Activated naive CD4-positive, alpha-beta T cell treated with anti-CD3 and anti-CD28 coated beads for 36 hours (primary cell): ENCODE measurements at places on chromosomes 7 and 10.
A peak's percentile ranks its signal among the peaks of the same experiment; 100 is the strongest.

DNA sequence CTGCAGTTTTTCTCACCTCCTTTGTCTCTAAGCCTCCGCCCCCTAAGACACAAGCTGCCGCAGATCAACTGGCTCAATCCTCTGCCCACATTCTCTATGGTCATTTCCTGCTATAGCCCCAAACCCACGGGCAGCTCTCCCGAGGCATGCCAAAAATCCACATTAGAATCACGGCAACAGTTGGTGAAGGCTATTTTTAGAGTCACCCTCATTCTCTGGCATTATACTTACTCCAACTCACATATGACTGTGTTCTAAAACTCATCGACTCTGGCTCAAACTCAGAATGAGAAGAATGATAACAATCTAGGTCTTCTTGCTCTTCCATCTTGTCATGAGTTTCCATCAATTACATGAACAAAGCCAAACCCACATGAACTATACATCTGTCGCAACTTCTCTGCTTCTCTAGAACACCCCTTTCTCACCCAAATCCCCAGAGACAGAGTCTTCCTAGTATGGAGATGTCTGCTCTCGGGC lies 10.9 kb upstream of the KIAA1549 start:
- no peak for DNase-seq

- no peak for DNase-seq
Measured at GRCh38 chr10:16586358-16587138, 64.9 kb upstream of the C1QL3 start.

- DNase-seq: no peak
Measured at GRCh38 chr10:80589726-80590373, 52.1 kb downstream of the SH2D4B start.

GRCh38 chr10:97117372-97117771 lies 68.4 kb downstream of the SLIT1 start:
- no peak for DNase-seq

GRCh38 chr7:156533964-156534363 lies 106.6 kb upstream of the RNF32 start:
- DNase-seq: no peak

DNA sequence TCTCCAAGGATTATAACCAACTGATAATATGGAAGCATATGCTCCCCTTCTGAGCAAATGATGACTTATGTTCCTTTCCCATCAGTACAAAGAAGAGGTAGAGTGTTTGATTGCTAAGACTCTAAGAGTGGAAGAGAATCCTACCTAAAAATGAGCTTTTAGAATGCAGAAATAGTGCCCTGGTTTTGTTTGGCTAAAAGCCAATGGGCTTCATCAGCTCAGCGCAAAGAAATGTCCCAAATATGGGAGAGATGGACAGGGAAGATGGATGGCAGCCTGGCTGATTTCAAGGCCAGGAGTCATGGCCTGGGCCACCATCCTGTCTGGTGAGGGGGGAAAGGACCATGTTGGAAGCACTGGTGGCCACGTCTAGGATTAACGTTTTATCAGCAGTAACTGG lies 60.2 kb downstream of the GPR26 start:
- DNase-seq: no peak

GRCh38 chr7:13724977-13725566 lies 264.4 kb downstream of the ETV1 start:
- no peak for DNase-seq

GRCh38 chr7:98354511-98355249 lies 46.2 kb downstream of the BAIAP2L1 start:
- DNase-seq: no peak

DNA sequence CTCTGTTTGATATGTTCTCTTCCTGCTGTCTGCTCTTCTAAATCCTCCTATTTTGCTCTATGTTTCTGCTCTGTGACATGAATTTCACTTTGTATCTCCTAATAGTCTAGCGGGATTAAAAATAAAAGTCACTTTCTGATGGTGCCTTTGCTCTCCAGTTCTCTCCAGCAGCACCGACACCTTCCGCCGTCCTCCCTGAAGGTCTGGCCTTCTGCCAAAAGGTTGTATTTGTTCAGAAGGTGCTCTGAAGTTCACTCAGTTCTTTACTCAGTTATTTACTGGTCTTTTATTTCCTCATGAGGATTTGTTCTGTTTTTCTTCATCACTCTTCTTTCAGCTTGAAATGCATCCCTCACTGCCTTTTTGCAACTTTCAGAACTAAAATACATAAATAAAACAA lies 11.2 kb upstream of the EPHA1 start:
- no peak for DNase-seq

GRCh38 chr7:44994877-44995554 lies 5.0 kb upstream of the CCM2 start:
- DNase-seq: no peak

DNA sequence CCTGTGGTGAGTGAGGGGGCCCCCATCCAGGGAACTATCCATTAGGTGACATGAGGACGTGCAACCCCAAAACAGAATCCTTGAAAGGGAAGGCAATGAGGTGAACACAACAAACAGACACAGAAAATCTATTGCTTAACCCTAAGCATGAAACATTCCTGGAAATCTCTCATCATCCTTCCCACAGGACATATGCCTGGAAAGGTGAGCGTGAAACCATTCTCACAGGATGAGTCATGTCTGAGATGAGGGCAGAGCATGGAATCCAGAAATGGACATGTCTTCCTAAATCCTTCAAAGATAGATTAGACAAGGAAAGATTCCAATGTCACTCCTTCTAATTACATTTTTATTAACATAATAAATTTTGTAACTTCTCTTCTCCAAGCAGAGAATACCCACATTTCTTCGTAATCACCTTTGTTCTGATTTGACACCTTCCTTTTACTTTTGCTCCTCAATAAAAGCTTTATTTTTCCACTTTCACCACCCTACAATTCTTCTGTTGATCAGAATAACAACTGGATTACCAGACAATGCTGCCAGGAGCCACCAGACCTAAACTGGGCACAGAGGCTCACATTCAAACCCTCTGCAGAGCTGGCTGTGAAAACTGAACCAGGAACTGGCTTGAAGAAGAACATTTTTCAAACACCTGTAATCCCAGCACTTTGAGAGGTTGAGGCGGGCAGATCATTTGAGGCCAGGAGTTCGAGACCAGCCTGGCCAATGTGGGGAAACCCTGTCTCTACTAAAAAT lies 67.2 kb downstream of the COBL start:
- no peak for DNase-seq

DNA sequence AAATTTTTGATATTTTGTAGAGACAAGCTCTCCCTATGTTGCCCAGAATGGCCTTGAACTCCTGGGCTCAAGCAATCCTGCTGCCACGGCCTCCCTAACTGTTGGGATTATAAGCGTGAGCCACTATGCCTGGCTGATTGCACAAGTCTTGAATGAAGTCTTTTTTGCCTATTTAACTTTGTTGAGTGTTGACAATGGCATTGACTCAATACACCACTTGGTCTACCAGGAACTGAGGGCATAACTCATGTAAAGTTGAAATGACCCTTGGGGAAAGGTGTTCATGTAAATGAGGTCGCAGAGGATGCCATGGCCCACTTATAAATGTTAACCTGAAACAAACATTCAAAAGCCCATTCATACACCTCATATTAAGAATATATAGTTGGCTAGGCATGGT lies 7.4 kb upstream of the UCMA start:
- DNase-seq: no peak

DNA sequence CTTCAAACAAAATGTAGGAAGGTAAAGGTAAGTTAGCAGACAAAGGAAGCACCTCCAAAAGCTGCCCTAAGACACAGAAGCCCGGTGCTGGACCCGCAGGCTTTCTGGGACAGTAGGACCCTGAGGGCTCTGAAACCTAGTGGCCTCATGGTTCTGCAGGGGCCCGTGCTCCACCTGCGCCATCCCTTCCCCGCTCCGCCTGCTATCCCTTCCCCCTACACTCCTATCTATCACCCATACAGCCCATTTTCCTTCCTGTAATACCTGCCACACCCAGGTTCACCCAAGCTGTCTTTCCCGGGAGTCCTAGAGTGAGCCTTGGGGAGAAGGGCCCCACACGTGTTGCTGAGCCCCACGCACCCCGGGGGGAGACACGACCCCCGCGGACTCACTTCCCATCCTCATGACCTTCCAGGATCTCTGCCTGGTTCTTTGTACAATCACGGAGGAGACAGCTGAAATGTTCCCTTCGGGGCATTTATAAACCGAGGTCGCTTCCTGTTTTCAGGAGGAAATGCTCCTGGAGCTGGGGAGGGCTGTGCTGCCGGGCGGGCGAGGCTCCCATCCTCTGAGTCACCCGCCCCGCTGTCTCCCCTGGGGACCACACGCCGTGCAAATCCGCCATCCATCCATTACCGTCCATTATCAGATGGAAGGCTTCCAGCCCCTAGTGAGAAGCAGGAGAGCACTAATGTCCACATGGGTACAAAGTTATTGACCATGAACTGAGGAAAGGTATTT lies 251.7 kb upstream of the PITRM1 start:
- no peak for DNase-seq

DNA sequence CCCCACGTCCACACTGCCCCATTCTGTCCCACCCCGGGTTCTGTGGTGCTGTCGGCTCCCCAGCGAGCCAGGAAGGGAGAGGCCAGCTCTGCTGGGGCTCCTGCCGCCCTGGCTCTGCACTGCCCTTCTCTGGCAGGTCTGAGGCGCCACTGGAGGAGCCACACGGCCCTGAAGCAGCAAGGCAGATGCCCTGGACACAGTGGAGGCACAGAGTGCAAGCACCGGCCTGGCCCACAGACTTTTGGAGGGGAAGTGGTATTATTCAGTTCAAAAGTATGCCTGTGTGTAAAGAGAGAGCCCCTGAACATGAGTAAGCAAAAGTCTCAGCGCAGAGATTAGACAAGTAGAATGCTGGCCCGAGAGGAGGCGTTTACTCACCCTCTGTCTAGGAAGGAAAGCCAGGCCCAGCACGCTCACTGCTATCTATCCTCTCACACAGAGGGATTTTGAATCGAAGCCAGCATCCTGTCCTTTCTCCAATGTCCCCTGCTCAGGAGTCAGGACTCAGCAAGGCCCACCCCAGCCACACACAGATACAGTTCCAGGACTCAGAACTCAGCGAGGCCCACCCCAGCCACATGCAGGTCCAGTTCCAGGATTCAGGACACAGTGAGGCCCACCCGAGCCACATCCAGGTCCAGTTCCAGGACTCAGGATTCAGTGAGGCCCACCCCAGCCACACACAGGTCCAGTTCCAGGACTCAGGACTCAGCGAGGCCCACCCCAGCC lies 115.0 kb downstream of the EGFR start:
- no peak for DNase-seq

DNA sequence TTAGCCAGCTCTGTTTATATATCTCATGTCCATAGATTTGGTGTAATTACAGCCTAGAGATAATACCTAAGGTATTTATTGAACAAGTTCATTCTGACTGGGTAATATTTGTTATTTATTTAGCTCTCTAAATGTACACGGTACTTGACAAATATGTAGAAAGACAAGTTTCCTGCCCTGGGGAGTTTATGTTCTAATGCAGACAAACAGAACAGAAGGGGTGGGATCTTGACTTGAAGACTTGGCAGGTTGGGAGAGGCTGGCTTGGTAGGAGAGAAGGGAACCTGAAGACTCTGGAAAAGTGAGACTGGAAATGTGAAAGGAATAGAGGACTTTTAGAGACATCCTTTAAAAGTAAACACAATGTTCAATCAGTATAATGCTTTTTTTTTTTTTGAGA lies 97.7 kb upstream of the CDK6 start:
- DNase-seq: no peak

- DNase-seq: no peak
Measured at GRCh38 chr10:133206356-133207040, 23.5 kb upstream of the UTF1 start.

DNA sequence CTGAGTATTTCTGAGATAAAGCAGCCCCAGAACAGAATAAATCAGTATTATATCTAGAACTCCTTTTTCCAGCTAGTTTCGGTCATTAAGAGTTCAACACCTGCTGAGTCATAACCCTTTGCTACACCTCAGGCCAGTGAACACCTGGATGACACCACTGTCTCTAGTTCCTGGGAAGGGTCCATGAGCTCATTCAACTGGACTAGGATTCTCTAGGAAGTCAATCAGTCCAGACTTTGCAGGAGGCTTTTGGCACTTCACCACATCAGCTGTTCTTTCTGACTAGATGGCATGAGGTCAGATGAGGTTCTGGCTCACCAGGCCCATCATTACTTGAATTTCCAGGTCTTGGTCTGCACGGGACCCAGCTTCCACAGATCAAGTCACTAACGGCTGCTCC lies 11.7 kb downstream of the SLC39A12 start:
- no peak for DNase-seq

DNA sequence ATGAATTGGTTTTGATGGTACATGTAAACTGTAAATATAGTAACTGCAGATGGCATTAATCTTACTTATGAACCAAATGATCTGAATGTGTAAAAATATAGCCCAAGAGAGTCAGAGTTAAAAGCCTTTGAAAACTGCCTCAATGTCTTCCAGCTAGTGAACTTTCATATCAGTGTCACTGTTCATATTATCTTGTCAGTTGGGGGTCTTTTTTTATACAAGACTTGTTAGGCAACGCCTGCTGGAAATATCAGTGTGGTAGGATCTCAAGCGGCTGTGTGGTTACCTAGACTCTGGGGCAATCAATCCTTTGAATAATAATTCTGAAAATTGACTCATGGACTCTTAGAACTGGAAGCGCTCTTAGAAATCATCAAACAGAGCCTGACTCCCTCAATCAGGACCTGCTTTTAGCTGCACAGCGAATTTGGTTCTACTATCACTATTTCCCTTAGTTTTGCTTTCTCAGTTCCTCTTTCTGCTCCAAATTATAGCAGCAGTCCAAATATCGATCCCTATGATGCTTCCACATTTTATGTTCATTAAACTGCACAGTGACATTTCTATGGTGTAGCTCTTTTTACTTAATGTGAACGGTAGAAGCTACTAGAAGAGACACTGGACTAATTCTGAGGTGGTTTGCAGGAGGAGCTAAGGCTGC lies 100.1 kb upstream of the COL1A2 start:
- no peak for DNase-seq

- peak; percentile 86 for DNase-seq
Measured at GRCh38 chr7:111138193-111138569, 47.3 kb downstream of the LRRN3 start.

- DNase-seq: peak; percentile 60
Measured at GRCh38 chr10:23095966-23096801, 805 bp downstream of the MSRB2 start.

DNA sequence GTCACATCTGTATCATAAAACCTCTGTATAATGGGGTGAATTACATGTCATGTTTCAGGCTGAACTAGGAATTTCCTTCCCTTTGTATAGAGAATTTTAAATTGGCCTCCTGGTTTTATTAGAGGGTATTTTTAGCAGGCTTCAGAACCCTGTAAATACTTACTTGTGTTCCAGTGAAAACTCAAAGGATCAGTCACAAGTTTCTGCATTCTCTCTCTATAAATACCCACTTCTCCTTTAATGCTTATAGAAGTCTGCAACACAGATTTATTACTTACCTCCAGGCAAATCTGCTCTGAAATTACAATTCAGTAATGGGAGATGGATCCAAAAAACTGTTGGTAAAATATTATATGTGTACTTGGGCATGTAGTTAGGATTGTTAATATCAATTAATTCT lies 161.6 kb downstream of the GLI3 start:
- no peak for DNase-seq
